ENCODE measurements at places on chromosomes 12 and 14. TPM values are rescaled to one million over a fixed set of nuclear protein-coding genes. Genes with fewer than 3 reads are reported as not detected.

The CLEC7A gene
- not detected for total RNA-seq

The ZNF385A gene
- total RNA-seq = 21.7 TPM

The FKBP3 gene
- total RNA-seq = 125 TPM

The PITPNM2 gene
- 21.5 TPM for total RNA-seq

Measured in A549 treated with Hydrocortisone at 1 μM for 4 hours (cell line).